ENCODE measurements at places on chromosomes 1 and 21.

- no peak for DNase-seq
These were observed 64.2 kb upstream of the PDE4B start for GRCh38 chr1:65728504-65728903.

DNA sequence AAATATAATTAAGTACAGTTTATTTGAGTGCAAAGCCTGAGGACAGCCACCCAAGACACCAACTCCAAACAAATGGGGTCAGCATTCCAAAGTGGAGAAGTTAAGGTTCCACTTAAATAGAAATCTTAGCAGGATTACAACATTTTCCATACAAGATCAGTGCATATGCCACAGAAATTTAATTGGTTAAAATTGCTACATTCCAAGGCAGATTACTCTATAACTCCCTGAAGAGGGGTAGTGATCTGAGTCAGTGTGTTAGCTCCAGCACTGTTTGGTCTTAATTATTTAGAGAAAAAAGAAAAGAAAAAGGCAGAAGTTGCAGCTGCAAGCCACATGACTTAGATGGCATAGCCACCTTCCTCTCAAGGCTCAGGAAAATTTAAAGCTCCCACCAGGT is 297.5 kb downstream of the HHIPL2 start:
- DNase-seq = no peak

GRCh38 chr21:31888936-31889371 is 16.1 kb downstream of the HUNK start:
- no peak for DNase-seq

GRCh38 chr1:148290881-148291280 is 138.8 kb upstream of the NBPF11 start:
- DNase-seq = no peak

GRCh38 chr1:93051961-93052360 is 27.1 kb upstream of the MTF2 start:
- DNase-seq = no peak

Data from NAMALWA (cell line).